KBM-7 (cell line): ENCODE measurements at places on chromosomes 5 and 9.

DNA sequence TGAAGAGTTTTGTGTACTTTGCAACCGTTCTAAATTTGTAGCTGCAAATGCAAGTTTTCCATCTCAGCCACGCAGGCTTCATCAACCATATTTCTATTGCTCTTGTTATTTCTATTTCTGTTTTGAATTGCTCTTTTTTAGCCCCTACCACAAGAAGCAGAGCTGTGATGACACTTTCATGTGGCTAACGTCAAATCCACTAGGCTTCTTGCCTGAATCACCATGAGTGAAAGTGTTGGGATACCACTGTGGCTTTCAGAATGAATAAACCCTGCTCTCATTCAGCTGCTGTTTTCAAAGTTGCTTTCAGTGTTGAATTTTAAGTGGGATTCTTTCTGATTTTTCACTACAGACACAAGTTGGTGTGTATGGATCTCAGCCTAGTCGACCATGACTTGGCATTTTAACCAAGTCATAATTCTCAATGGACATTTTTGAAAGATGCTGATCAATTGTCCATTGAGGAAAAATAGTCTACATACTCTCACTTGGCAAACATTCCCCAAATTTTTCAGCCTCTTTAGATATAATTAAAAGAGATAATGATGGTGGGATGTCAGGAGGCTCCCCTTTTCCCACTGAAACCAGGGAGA, 41.0 kb upstream of the MTAP start:
- no peak for DNase-seq

GRCh38 chr5:177610770-177611445, 11.0 kb downstream of the B4GALT7 start:
- no peak for DNase-seq

GRCh38 chr9:70765946-70766345, 351.5 kb upstream of the KLF9 start:
- DNase-seq: no peak

DNA sequence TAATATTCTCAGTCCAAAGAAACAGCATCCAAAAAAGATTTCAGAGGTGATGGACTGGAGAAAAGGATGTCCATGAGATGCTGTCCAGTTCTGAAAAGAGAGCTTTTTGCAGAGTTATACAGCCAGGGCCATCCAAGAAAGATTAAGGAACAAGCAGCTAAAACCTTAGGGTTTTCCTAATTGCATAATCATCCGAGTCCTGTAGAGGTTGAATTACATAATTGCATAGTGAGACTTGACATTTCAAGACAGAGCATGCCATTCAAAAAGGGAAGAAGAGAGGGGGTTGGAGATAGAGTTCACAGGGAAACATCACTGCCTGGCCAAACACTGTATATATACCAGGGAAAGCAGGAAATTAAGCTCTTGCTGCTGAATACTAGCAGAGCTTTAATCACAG, 1729.2 kb upstream of the WWC1 start:
- peak; percentile 1 for DNase-seq

DNA sequence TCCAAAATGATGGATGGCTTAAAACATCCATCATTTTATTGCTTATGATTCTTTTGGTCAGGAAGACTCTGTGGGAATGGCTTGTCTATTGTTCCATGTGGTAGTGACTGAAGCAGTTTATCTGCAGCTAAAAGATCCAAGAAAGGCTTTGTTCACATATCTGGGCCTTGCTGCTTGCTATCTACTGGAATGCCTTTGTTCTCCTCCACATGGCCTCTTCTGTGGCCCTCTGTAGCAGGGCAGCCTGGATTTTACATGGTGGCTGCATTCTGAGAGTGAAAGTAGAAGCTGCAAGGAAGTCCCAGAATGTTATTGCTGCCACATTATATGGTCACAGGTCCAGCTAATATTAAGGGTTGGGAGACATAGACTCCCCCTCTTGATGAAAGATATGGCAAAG, 35.1 kb downstream of the DMXL1 start:
- no peak for DNase-seq

GRCh38 chr9:35649431-35650340, 1.0 kb downstream of the SIT1 start:
- DNase-seq: peak; percentile 77

- DNase-seq: no peak
Observed at GRCh38 chr5:151902215-151902614, 22.4 kb downstream of the GLRA1 start.

GRCh38 chr9:84781458-84781857, 111.9 kb downstream of the NTRK2 start:
- peak; percentile 33 for DNase-seq

DNA sequence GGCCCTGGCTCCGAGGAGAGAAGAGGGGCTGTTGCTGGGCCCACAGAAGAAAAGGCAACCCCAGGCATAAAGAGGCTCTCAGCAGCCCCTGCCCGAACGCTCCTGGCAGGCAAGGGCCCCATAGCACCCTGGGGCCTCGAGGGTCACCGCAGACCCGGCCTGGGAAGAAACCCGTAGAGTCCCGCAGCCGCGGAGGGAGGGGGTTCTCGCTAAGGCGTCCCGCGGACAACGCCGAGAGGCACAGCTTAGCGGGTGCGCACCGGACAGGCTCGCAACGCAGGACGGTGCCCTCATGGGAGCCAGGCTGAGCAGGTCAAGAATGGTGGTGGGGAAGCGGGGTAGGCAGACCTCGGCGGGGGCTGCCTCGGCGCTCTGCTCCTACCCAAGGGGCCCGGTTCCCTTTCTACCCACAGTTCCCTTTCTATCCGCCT, 6.7 kb downstream of the PITX1 start:
- DNase-seq: no peak

GRCh38 chr9:126613651-126614050, at the start of gene LMX1B:
TSS of gene LMX1B (plus strand) at chr9:126613928. CDS start at chr9:126614450, 522 bp downstream.
- DNase-seq: peak; percentile 20

DNA sequence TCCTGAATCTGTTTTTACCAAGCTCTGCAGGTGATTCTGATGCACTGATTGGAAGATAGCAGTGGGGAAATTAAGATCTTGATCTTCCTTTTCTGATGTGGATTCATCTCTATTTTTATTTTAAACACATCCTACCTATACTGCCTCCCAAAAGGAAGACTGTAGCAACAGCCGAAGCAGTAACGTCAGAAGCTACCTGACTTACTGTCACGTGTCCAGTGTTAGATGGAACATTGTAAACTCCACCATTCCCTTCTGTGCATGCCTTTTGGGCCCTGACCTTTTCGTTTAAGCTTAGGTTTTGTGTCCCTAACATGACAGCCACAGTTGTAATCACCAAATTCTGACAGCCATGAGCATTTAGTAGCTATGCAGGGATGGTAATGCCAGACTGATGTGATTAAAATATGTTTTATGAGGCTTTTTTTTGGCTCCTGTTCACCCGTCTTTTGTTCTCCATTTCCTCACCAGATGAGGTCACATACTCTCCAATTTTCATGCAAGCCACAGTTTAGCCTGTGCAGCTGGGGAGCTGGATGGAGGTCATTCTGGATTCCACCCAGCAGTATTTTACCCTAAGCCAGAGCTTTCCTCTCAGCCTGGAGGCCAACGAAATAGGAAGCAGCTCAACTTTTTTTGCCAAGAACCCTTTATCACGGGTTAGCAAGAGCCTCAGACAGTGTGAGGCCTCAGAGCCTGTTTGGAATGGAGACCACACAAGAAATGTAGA, 15.6 kb upstream of the FOXD1 start:
- no peak for DNase-seq

GRCh38 chr9:123394291-123395235, 38.6 kb downstream of the CRB2 start:
- DNase-seq: no peak
